AG08395 (cell line): ENCODE measurements at places on chromosomes 12 and 14.

- no peak for DNase-seq
Observed at GRCh38 chr14:24794644-24795305, 160.8 kb upstream of the GZMB start.

- no peak for DNase-seq
Observed at GRCh38 chr14:22648506-22648905, 4.4 kb upstream of the OR6J1 start.

DNA sequence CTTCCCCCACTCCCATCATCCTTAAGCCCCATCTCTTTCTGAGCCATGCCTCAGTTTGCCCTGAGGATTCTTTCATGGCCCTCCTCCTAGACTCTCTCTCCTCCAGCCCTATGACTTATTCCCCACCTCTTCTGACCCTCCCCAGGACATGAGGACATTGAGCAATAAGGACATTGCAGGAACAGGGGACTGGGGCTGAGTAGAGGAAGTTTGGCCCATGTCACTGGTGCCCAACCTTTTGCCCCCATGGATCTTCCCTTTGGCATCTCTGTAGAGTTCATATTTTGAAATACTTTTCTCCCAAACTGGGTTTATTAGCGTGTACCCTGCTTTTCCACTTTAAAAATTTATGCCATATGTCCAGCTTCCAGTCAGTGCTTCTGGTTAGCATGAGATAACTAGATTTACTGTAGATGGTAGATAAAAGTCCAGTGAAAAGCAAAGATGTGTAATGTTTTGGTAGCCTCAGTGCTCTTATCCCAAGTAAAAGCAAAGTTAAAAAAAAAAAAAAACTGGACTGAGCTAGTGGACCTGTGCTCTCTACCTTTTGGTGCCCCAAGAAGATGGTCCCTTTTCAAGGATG lies 6.1 kb upstream of the LRP1-AS start:
- no peak for DNase-seq

DNA sequence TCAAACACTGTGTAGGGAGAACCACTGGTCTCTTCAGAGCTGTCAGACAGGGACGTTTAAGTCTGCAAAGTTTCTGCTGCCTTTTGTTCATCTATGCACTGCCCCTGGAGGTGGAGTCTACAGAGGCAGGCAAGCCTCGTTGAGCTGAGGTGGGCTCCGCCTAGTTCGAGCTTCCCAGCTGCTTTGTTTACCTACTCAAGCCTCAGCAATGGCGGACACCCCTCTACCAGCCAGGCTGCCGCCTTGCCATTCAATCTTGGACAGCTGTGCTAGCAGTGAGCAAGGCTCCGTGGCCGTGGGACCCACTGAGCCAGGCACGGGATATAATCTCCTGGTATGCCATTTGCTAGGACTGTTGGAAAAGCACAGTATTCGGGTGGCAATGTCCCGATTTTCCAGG lies 24.6 kb upstream of the YBX3 start:
- no peak for DNase-seq

GRCh38 chr12:98439471-98439951 lies 75.9 kb upstream of the TMPO start:
- peak; percentile 46 for DNase-seq

- no peak for DNase-seq
Observed at GRCh38 chr14:52189325-52189724, 78.2 kb upstream of the PTGDR start.
